CD4-positive, alpha-beta T cell (primary cell): ENCODE measurements at places on chromosomes 6 and 20. TPM values are rescaled to one million over a fixed set of nuclear protein-coding genes. Genes with fewer than 3 reads are reported as not detected.

WFDC5 gene
- not detected for total RNA-seq

- H3K27ac ChIP-seq, result no peak overlapping the region
- DNase-seq, result no peak
- H3K4me3 ChIP-seq, result no peak overlapping the region
- H3K4me1 ChIP-seq, result no peaks in the 10 kb centered on the region
- H3K36me3 ChIP-seq, result peaks cover 84% of the 10 kb centered on the region
Observed at GRCh38 chr6:161105408-161105807, 113.8 kb downstream of the MAP3K4 start.

DNA sequence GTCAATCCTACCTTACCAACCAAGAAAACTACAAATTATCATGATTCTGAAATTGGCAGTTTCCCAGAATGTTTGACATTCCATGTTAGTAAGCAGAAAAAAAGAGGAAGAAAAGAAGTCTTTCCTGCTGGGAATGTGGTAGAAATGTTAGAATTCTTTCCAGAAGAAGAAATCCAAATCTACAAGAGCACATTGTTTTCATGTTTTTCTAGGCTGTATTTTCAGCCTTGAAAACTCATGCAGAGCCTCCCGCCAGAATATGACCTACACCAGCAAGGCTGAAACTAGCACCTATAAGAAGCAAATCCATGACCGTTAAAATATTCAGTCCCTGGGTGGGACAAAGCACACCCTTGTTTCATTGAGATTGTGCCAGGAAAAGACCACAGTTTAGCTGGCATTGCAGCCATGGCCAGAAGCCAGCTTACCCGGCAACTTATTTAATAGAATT, 259.4 kb downstream of the GJA1 start:
- no peaks in the 10 kb centered on the region for H3K36me3 ChIP-seq
- H3K4me1 ChIP-seq, result no peaks in the 10 kb centered on the region
- H3K4me3 ChIP-seq, result no peak overlapping the region
- no peak overlapping the region for H3K27ac ChIP-seq
- DNase-seq, result no peak
- H3K27me3 ChIP-seq, result no peaks in the 10 kb centered on the region

LRFN2 gene
- not detected for total RNA-seq

DNA sequence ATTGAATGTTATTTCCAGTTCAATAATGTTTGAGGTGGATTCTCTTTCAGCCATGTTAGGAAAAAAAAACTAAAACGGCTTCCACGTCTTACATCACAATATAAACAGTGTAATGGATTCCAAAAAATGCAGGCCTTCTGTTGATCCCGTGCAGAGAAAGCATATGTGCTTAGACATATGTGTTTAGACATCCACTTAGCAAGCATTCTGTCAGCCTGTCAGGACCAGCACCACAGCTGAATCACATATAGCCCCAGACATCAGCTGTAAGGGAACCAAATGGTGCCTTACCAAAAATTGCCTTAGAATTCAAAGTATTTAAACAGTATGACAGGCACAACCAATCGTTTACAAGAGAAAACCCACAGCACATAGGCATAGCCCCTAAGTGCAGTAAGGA, 304.9 kb downstream of the EYA4 start:
- H3K4me1 ChIP-seq, result no peaks in the 10 kb centered on the region
- H3K4me3 ChIP-seq, result no peak overlapping the region
- peaks cover 3% of the 10 kb centered on the region for H3K27me3 ChIP-seq

- H3K27me3 ChIP-seq, result peaks cover 34% of the 10 kb centered on the region
- no peak overlapping the region for H3K4me3 ChIP-seq
- no peak for DNase-seq
- peaks cover 16% of the 10 kb centered on the region for H3K4me1 ChIP-seq
Observed at GRCh38 chr20:1800777-1801176, 94.4 kb upstream of the SIRPA start.

DNA sequence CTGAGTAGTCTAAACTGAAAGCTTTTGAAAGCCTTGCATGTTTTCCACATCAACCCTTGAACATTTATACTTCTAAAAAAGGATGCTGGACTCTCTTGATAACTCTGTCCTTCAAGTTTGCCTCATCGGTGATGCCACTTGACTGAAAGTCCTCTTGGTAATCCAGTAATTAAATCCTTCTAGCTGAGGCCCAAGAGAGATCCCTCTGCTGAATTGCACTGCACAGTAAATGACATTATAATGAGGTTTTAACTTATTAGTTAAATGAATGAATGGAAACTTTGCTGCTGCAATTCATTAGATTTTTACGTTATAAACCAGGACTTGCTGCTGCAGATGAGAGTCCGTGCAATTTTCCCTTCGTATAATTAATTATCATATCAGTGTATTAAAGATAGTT, 363.9 kb upstream of the FLRT3 start:
- H3K4me1 ChIP-seq, result no peaks in the 10 kb centered on the region
- DNase-seq, result no peak
- no peaks in the 10 kb centered on the region for H3K36me3 ChIP-seq
- H3K27ac ChIP-seq, result no peak overlapping the region

DNA sequence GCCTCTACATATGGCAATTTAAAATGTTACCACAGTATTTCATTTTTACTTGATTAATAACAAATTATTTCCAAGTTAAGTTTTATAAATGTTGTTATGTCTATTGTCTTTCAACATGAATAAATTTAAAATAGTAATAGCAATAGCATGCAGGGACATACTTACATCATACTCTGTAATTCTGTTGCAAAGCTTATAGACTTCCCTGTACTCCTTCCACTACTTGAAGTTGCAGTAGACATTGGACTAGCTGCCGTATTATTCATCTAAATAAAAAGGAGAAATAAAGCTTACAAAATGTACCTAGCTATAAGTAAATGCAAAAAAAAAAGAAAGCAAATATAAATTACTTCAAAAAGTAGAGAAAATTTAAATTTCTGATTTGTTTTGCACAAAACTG, 12.7 kb downstream of the SUPT3H start:
- no peak overlapping the region for H3K27ac ChIP-seq
- H3K36me3 ChIP-seq, result no peaks in the 10 kb centered on the region
- no peaks in the 10 kb centered on the region for H3K27me3 ChIP-seq
- no peaks in the 10 kb centered on the region for H3K4me1 ChIP-seq
- no peak for DNase-seq

GRCh38 chr20:17617868-17618672, 48.2 kb downstream of the DSTN start:
- DNase-seq, result no peak
- no peaks in the 10 kb centered on the region for H3K27me3 ChIP-seq
- no peak overlapping the region for H3K27ac ChIP-seq
- H3K4me3 ChIP-seq, result no peak overlapping the region

GGTLC1 gene
- not detected for total RNA-seq

- H3K27ac ChIP-seq, result no peak overlapping the region
Observed at GRCh38 chr20:25353747-25354705, 36.6 kb downstream of the ABHD12 start.

DNA sequence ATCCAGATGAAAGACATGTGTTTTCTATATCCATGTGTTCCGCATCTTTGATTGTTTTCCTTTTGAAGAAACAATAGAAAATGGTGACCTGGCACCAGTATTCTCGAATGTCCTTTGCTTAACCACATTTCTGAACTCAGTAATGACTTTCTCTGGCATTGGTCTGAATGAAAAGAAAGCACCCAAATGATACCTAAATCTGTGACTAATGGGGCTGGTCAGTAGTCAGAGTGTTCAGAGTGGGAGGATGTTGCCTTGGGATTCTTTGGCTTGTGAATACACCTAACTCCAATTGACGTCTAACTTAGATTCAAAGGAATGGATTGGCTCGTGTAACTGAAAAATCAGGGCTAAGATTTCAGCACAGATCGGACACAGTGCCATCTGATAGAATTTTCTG, 27.1 kb downstream of the PARD6B start:
- no peaks in the 10 kb centered on the region for H3K27me3 ChIP-seq
- no peaks in the 10 kb centered on the region for H3K36me3 ChIP-seq
- H3K4me3 ChIP-seq, result no peak overlapping the region
- no peaks in the 10 kb centered on the region for H3K4me1 ChIP-seq
- DNase-seq, result no peak

GRCh38 chr6:145587334-145587733, 148.0 kb downstream of the EPM2A start:
- no peak overlapping the region for H3K4me3 ChIP-seq
- peaks cover 4% of the 10 kb centered on the region for H3K27me3 ChIP-seq
- no peaks in the 10 kb centered on the region for H3K36me3 ChIP-seq
- H3K27ac ChIP-seq, result no peak overlapping the region
- DNase-seq, result no peak

LRRC73 gene
- total RNA-seq, result 0.52 TPM

DNA sequence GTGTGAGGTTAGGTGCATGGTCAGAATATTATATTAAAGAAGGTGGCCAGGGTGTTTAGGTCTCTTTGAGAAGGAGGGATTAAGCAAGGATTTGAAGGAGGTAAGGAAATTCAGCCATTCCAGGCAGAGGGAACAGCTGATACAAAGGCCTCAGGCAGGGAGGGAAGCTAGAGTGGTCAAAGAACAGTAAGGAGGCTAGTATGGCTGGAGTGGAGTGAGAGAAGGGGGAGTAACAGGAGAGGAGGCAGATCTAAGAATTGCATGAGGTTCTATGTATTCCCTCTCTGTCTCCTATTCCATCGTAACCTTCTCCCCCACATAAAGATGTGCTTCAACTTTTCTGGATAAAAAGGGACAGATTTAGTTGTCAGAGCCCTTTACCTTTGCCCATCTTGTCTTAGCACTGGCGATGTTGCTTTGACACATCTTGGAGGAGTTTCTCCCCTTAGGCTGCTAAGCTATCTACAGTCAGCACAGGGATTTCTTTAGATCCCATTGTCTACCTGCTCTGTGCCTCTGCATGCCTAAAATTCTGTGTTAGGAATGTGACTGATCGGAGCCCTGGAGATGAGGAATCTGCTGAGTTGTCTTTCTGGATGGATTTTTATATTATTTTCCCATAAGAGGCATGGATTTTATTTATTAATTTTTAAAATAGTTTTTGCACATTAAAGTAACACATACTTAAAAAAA, 59.9 kb downstream of the KLHL31 start:
- no peaks in the 10 kb centered on the region for H3K4me1 ChIP-seq
- no peak overlapping the region for H3K4me3 ChIP-seq
- DNase-seq, result no peak
- no peaks in the 10 kb centered on the region for H3K36me3 ChIP-seq
- no peak overlapping the region for H3K27ac ChIP-seq

NRSN2 gene
- 0.69 TPM for total RNA-seq

SLC35B2 gene
- 6.4 TPM for total RNA-seq

- no peak for DNase-seq
- H3K27me3 ChIP-seq, result no peaks in the 10 kb centered on the region
- no peaks in the 10 kb centered on the region for H3K36me3 ChIP-seq
- no peaks in the 10 kb centered on the region for H3K4me1 ChIP-seq
- H3K4me3 ChIP-seq, result no peak overlapping the region
Observed at GRCh38 chr20:9723501-9724202, 115.2 kb downstream of the PAK5 start.

DNA sequence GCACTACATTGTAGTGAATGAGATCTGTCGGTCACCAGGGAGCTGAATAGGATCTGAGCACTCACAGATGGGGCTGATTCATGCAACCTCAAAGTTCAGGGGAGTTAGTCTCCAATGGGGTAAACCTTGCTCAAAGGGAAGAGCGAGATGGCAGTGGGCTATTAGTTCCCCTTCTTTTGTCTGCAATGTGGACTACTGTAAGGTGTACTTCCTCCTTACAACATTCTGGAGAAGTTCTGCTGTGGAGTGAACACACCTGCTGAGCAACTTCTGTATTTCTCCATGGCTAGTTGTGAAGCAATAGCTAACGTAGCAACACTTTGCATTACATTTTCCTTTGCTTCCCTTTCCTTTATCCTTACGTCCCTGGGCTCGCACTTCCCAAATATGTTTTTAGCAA, 134.3 kb upstream of the B3GAT2 start:
- no peaks in the 10 kb centered on the region for H3K36me3 ChIP-seq
- H3K4me1 ChIP-seq, result no peaks in the 10 kb centered on the region
- no peak overlapping the region for H3K4me3 ChIP-seq
- H3K27ac ChIP-seq, result no peak overlapping the region
- DNase-seq, result no peak
- H3K27me3 ChIP-seq, result no peaks in the 10 kb centered on the region
